ENCODE measurements at places on chromosomes 2 and 18. TPM values are rescaled to one million over a fixed set of nuclear protein-coding genes. Genes with fewer than 3 reads are reported as not detected.

The ADNP2 gene
- total RNA-seq: 17.0 TPM

DNA sequence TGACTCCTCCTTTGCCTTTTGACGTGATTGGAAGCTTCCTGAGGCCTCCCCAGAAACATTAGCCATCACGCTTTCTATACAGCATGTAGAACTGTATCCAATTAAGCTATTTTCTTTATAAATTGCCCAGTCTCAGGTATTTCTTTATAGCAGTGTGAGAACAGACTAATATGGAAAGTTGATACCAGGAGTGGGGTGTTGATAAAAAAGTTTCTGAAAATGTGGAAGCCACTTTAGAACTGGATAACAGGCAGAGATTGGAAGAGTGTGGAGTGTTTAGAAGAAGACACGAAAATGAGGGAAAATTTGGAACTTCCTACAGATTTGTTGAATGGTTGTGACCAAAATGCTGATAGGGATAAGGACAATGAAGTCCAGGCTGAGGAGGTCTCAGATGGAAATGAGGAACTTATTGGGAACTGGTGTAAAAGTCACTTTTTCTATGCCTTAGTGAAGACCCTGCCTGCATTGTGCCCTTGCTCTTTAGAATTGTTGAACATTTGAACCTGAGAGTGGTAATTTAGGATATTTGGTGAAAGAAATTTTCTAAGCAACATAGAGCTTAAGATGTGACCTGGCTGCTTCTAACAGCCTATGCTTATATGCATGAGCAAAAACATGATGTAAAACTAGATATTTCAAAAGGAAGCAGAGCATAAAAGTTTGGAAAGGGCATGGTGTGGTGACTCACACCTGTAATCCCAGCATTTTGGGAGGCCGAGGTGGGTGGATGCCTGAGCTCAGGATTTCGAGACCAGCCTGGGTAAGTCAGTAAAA is 969.7 kb downstream of the DSC3 start:
- no peak for DNase-seq

The SALL3 gene
- total RNA-seq: 0.05 TPM

The KCNE4 gene
- total RNA-seq: 1.2 TPM

All from dermis blood vessel endothelial cell (primary cell).